ENCODE measurements at places on chromosomes 5 and 9.
A peak's percentile ranks its signal among the peaks of the same experiment; 100 is the strongest.

GRCh38 chr5:134003817-134004625 is 754 bp downstream of the VDAC1 start:
- peak; percentile 15 for DNase-seq

DNA sequence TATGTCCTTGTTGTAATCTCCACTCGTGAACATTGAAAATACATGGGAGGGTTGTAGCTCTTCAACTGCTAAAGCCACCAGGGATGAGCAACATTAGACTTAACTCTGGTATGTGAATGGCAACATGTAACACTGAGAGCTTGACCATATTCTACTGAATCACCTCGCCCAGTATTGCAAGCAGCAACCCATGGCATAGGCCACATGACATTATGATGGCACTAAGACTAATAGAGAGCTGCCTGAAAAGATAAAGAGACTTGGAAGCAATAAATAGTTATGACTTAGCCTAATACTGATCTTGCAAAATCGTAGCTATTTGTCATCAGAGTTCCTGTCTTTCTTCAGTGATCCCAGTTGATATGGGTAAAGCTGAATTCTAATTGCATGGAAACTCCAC is 108.4 kb upstream of the NREP start:
- no peak for DNase-seq

DNA sequence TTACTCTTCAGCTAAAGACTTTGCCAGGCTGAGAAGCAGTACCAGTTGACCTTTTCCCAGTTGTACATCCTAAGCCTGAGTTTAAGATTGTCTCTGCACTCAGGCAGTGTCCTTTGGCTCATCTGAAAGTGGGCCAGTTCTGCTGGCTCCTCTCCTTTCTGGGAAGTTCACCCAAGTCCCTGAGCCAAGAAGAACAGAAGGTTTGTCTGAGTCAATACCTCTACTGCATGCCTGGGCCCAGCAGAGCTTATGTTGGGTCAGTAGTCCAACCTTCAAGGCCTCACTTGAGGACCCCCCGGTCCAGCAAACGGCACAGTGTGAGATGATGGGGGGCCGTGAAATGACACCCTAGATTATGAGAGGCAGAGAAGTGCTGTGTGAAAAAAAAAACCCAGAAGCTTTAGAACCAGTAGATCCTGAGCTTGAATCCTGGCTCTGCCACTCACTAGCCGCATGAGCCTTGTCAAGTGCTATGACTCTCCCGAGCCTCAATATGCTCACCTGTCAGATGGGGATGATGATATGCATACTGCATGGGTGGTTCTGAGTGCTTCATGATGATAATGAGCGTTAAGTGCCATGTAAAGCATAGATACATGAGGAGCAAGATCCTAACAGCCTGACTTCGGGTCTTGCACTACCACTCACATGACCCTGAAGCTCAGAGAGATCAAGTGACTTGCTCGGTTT is 156.0 kb downstream of the MACROH2A1 start:
- DNase-seq, result no peak

DNA sequence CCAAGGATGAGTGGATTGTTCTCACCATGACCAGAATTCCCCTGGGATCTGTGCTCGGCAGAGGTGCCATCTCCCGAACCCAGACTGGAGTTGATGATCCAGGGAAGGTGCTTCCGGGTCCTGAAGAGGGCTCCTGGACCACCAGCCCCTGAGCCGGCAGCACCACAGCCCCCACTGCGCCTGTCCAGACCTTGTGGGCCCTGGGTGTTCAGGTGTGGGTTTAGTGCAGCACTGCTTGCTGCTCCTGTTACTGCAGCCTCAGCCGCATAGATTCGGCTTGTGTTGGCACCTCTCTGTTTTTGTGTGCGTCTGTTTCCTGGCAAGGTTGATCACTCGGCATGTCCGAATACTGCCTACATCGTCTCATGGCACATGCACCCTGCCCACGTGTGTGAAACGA is 16.3 kb upstream of the NPM1 start:
- DNase-seq, result no peak

DNA sequence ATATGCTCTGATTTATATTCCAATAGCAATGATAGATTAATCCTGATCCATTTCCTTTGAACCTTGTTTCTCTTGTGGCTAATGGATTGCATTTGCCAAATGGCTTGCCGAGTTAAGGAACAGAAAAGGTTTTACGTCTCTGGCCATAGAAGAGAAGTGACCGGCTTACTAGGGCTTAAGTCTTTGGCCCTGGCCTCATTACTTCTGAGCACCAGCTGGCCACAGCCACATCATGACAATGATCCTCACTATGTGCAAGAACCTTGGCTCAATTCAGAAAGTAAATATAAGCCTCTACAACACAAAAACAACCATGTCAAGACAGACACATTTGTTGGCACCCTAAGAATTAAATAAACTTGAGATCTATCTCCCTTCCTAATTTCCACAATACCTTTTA is 46.1 kb downstream of the ZNF608 start:
- no peak for DNase-seq

DNA sequence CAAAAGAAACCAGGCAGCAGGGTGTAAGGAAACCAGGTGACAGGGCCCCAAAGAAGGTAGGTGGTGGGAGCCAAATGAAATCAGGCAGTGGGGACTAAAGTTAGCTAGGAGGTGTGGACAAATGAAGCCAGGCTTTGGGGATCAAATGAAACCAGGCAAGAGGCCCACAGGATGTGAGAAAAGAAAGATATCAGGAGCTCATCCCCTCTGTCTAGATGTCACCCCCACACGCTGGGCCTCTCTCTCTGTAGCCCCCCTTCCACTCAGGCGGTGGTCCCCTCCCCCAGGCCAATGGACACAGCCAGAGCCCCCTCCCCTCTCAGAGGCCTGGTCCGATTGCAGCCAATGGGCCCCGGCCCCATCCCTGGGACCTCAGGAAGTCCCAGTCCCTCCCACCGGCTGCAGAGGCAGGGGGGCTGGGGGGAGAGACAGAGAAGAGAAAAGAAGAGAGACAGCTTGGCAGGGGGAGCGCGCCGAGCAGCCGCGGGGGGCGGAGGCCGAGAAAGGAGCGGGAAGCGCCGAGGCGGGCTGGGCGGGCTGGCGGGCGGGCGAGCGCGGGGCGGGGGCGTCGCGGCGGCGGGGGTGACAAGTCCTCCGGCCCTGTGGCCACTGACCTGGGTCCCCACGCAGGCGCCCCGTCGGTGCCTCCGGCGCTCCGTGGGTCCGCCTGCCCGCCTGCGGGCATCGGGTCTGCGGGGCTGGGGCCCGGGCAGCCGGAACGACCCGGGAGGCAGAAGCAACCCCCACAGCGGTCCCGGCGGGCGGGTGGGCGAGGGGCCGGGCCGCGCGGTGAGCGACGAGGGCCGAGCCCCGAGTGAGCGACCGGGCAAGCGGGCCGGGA is 11.9 kb downstream of the CNTFR start:
- DNase-seq, result no peak

DNA sequence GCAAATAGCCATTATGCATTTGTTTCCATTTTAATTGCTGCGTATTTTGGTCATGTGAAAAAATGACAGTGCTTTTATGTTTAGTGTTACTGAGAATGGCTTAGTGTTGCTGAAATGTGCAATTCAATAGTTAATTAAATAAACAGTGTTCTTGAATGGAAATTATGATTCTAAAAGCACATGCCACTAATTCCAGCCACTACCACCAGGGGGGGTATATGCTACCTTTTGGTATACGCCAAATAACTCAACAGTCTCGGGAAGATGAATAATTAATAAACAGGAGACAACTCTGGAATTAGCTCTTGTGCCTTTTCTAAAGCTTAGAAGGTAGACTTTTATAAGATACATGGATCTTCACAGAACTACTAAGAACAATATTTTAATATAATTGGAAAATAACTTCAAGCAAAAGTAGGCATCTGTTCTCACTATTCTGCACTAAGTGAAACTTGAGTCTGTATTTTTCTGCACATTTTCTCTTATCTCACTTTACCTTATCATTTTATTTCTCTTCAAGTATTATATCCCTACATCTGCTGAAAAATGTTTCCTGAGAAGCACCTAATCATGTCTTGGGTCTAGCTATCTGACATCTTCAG is 83.5 kb upstream of the MINAR2 start:
- DNase-seq, result no peak

Measured in T-helper 22 cell (primary cell).